Gastrocnemius medialis (tissue), 4 donors: ENCODE measurements at places on chromosomes 12 and 14. TPM values are rescaled to one million over a fixed set of nuclear protein-coding genes. Genes with fewer than 3 reads are reported as not detected.

The SYNJ2BP gene
- 34.1 TPM for total RNA-seq

The CLECL1 gene
- not detected for total RNA-seq

The KCNH5 gene
- not detected for total RNA-seq

The OR6C2 gene
- not detected for total RNA-seq

The CEBPE gene
- total RNA-seq = not detected

The CDH24 gene
- 0.36 TPM for total RNA-seq

The BDKRB2 gene
- total RNA-seq = 1.1 TPM

The RNASE7 gene
- not detected for total RNA-seq

The WBP11 gene
- total RNA-seq = 34.8 TPM

The KRT85 gene
- total RNA-seq = not detected
